ENCODE measurements at places on chromosomes 1 and 21.

GRCh38 chr21:44354775-44355771, 1.7 kb downstream of the TRPM2 start:
- DNase-seq = no peak

DNA sequence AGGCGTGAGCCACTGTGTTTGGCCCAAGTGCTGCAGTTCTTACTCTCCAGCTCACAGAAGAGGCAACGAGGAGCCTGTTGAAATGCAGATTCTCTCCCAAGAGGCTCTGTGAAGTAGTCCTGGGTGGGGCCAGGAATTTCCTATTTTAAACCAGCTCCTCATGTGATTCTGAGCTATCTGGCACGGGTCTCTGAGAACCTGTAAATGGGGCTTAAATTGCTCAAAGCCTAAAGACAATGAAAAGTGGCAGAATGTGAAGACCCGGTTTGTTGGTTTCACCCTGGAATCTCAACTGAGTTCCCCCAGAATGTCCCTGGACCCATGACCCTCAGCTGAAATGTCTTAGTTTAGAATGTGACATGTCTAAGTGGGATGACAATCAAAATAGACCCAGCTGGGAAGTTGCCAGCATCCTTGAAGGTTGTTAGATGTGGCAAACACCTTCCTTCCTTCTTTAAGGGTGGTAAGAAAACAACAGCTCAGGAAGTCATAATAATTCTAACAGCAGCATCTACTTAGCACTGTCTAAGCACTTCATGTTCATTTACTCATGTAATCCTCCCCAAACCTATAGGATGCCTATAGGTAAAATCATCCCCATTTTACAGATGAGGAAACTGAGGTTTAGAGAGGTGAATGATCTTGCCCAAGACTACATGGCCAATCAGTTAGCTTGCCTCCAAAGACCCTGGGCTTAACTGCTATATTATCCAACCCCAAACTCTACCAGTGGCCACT, 20.9 kb upstream of the ATP5PO start:
- no peak for DNase-seq

- no peak for DNase-seq
Observed at GRCh38 chr1:186772228-186772627, 56.5 kb upstream of the PLA2G4A start.

DNA sequence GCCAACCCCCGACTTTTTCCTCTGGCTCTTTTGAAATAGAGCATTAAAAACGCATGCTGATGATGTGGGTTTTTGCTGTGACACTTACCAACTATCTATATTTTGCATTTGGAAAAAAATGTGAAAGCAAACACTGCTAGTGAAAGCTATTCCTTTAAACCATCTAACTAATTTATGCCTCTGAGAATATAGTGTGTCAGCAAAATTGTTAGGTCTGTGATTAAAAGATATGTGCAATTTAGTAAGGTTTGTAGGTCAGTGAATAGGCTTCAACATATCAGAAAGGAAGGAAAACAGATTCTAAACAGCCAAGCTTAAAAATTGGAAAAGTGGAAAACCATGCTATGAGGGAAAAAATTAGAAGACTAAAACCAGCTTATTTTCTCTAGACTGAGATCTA, 1929.3 kb downstream of the NCAM2 start:
- no peak for DNase-seq

DNA sequence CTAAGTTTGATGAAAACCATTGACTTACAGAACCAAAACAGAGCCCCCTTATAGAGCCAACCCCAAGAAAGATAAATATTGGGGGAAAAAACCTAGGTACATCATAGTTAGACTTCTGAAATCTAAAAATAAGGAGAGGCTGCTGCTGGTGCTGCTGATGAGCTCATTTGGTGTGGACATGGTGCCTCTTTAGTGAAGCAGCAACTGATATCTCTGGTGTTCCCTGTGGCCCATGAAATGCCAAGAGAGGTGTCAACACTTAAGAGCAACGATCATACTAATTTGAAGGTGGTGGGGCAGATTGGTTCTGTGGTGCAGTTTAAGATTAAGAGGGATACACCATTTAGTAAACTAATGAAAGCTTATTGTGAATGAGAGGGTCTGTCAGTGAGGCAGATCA, 35.9 kb downstream of the ST3GAL3 start:
- no peak for DNase-seq

- DNase-seq = no peak
Observed at GRCh38 chr21:22679207-22679606, 1681.0 kb downstream of the NCAM2 start.

GRCh38 chr1:170640581-170640980, 23.4 kb upstream of the PRRX1 start:
- DNase-seq = no peak

DNA sequence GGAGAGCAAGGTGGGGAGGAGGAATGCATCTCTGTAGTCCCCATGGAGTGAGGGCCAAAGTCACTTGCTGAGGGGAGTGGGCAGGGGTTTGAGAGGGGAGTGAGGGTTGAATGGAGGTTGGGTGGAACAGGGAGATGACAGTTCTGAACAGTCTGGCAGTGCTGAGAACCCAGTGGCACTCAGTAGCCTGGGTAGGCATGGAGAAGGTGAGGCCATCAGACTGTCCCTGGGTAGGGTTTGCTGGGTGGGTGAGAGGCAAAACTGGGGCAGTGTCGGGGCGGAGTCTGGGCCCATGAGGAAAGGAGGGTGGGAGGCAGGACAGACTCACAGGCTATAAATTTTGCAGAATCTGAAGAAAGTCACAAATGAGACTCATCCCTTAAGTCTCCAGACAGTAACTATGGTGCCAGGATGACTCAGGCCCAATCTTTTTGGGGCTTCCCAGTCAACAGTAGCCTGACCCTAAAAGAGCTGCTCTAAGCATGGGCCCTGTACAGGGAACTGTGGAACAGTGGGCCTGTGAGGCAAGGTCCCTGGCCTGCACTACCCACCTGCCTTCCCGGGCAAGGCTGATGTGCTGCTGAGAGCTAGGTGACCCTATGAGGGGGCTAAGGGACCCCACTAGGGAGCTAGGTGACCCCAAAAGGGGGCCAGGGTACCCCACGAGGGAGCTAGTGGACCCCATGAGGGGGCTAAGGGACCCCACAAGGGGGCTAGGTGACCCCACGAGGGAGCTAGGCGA, 51.0 kb upstream of the DMRTB1 start:
- DNase-seq = no peak

GRCh38 chr1:116105996-116106395, 5.2 kb upstream of the MAB21L3 start:
- DNase-seq = no peak

DNA sequence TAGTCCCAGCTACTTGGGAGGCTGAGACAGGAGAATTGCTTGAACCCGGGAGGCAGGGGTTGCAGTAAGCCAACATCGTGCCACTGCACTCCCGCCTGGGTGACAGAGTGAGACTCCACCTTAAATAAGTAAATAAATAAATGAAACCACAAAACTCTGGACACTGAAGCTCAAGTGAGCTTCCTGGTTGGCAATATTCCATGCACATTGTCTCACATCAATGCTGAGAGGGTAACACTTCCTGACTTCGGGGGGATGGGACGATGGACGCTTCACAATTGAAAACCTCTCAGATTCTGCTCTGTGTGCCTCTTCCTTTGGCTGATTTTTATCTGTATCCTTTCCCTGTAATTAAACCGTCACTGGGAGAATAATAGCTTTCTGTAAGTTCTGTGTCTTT, 70.0 kb upstream of the ZNF644 start:
- no peak for DNase-seq

DNA sequence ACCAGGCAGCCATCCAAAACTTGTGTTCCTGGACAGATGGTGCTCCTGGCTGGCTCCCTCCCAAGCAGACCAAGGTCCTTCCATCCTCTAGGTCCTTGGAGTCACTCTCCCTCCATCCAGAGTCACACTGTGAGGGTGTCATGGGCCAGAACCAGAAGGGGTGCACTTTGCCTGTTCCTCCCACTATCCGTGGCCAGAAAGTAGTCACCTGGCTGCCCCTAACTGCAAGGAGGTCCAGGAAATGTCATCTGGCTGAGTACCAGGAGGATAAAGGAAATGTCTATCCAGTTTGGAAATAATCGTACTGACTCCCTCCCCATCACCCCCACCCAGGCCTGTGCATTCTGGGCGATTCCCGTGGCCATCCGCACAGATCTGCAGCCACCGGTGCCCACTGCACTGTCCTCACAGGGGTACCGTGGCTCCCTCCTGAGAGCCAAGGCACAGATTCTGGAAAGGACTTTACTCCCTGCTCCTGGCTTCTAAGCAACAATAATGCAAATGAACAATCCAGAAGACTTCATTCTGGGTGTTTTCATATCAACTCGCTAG, 253.2 kb downstream of the NPHP4 start:
- no peak for DNase-seq

- no peak for DNase-seq
Observed at GRCh38 chr1:29975036-29975694, 738.8 kb downstream of the PTPRU start.

- no peak for DNase-seq
Observed at GRCh38 chr1:181135437-181135731, 46.9 kb downstream of the IER5 start.

DNA sequence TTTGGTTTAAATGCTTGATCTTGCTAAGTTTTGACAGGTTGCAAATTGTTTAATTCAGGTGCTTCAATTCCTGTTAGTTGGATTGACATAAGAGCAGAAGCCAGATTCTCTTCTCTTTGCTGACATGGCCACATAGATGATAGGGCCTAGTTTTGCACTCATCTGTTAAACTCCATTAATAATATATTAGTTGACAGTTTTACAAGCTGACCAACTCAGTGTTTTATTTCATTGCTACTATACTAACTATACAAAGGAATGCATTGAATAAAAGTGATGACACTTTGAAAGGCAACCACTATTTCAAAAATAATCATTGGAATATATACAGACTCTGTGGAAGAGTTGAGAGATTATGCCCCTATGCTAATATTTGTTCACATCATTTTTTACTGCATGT, 255.6 kb upstream of the DPYD start:
- no peak for DNase-seq

All from C1 segment of cervical spinal cord (tissue), 14 donors.